ENCODE measurements at places on chromosomes 2 and 18.
A peak's percentile ranks its signal among the peaks of the same experiment; 100 is the strongest.

DNA sequence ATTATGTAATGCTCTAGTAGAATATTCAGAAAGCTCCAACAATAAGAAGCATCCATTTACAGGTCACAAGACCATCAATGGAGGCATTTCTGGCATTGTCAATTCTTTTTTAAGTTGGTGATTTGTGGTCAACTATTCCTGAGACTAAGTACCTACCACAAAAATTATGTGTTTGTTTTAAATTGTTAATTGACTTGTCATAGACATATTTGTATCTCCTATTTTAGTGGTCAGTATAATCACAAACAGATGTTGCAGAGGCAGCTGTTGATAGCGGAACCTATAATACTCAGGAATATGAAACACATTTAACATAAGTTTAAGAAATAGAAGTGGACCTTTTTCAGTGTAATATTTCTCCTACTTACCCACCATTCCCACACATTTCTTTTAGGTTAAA lies 430.1 kb downstream of the CCDC85A start:
- no peak for DNase-seq

DNA sequence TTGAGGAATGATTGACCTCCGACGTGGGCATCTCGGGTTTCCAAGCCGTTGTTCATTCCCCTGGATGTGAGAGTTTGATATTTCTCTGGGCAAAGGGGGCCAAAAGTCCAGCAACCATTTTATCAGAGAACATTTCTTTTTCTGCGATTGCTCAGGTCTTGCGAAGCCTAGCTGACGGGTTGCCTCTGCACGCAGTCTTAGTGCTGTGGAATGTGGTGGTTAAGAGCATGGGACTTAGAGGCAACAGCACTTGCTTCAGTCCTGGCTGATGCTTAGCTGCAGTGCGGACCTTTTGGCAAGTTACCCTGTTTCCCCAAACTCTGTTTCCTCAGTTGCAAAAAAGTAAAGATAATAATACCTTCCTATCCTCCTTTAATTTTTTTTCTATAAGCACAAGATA lies 45.0 kb downstream of the FAP start:
- no peak for DNase-seq

- DNase-seq, result peak; percentile 10
Measured at GRCh38 chr2:10048501-10049171, 5.3 kb downstream of the KLF11 start.

DNA sequence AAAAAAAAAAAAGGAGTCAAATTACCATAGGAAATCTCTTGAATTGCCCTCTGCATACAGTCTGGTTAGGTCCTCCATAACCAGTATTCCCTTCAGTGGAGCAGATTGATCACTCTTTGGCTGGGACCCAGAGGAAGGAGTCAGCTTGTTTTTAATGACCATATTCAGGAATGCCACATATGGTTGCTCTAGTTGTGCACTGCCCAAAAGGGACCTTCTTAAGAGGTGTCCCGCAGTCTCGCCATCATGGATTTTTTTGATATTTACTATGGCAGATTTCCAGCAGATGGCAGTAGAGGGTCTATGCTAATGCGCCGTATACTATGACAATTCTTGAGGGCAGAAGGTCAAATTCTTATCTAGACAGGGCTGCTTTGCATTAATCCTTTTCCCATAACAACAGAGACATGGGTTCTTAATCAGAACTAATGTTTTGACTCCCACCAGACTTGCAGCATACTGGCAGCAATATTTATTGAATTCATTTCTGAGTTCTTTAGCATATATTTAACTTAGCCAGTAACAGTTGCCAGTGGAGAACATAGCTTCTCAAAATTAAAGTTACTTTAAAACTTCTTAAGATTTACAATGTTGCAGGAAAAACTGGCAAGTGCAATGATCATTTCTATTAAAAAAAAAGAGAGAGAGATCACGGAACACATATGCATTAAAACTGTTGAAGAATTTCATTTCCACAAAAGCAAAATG lies 31.8 kb upstream of the INPP4A start:
- peak; percentile 16 for DNase-seq

DNA sequence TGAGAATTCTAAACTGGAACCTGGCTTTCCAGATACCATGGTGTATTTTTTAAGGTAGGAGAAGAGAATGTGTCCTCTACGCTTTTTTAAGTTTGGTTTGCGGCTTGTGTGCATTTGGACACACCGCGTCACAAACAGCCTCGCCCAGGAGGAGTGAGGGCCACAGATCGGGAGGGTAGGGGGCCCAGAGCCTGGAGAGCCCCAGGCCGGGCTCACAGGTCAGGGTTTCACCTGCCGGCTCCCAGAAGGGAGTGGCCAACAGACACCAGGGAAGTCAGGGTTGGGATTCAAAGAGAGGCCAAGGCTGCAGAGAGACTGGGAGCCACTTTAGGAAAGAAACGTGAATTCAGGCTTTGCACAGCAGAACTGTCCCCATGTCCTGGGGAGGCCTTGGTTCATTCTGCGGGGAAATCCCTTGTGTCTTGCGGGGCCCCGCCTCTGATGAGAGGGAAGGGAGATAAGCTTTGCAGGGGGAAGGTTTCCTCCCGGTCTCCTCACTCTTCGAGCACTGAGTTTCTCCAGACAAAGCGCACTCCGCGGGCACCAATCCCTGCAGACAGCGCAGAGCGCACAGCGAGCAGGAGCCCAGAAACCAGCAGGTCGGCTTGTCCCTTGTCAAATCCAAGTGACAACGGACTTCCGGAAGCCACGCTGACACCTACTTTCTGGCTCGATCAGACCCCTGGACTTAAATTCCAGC lies 2.0 kb upstream of the TUBB6 start:
- no peak for DNase-seq
